ENCODE measurements at places on chromosomes 13 and 19.

- DNase-seq = no peak
These were observed 38.5 kb downstream of the SOX21 start for GRCh38 chr13:94673851-94674250.

- DNase-seq = no peak
These were observed 269.3 kb upstream of the MIR17HG start for GRCh38 chr13:91078093-91078679.

- DNase-seq = no peak
These were observed 20.1 kb downstream of the GPR18 start for GRCh38 chr13:99237981-99238662.

DNA sequence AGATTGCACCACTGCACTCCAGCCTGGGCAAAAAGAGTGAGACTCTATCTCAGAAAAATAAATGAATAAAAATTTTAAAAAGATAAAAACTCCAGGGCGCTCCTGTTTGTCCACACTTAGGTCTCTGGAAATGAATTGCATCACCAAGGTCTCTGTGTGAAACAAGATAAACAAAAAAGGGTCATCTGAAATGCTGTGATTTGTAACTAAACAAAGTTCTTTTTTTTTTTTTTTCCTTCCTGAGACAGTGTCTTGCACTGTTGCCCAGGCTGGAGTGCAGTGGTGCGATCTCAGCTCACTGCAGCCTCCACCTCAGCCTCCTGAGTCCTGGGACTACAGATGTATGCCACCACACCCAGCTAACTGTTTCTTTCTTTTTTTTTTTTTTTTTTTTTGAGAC lies 11.5 kb downstream of the FZR1 start:
- no peak for DNase-seq

- no peak for DNase-seq
These were observed 117.1 kb downstream of the STARD13 start for GRCh38 chr13:33168321-33168960.

DNA sequence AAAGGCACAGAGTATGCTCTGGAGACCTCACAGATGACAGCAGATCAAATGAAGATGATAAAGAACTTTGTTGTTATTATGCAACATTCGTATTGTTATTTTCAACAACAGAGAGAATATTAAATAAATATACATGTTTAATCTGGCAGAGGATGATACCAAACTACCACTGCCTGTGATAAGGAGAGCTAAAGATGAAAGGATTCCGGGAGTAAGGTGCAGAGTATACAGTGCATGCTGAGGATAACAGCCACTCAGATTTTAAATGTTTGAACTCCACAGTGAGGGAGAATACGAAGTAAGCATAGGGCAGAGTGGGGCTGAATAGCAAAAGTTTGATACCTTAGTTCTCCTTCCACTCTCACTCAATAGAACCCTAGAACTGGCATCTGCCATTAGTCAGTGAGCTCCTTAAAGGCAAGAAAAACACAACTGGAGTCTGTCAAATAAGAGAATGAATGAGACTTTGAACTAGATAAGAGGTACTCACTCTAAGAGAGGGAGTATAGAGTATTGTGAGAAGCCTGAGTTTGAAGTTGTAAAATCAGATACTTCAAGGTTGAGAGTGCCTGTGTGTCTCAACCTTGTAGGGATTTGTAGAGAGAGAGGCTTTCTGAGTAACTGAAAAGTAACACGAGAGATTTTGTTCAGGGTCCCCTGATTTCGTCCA lies 78.5 kb downstream of the STARD13 start:
- no peak for DNase-seq

DNA sequence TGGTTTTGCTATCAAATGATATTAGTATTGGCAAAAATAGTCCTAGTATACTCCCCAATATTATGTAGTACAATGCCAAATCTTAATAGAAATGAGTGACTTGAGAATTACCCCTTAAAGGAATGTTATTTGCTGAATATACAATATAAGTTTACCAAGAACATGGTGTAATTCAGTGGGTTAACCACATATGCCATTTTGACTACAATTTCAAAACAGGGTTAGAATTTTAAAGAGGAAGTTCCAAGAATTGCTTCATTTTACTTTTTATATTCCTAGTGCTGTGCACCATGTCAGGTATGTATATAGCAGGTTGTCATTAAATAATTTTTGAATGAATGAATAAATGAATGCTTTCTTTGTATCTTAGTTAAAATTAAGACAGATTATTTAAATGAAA lies 66.3 kb downstream of the LMO7 start:
- DNase-seq = no peak

DNA sequence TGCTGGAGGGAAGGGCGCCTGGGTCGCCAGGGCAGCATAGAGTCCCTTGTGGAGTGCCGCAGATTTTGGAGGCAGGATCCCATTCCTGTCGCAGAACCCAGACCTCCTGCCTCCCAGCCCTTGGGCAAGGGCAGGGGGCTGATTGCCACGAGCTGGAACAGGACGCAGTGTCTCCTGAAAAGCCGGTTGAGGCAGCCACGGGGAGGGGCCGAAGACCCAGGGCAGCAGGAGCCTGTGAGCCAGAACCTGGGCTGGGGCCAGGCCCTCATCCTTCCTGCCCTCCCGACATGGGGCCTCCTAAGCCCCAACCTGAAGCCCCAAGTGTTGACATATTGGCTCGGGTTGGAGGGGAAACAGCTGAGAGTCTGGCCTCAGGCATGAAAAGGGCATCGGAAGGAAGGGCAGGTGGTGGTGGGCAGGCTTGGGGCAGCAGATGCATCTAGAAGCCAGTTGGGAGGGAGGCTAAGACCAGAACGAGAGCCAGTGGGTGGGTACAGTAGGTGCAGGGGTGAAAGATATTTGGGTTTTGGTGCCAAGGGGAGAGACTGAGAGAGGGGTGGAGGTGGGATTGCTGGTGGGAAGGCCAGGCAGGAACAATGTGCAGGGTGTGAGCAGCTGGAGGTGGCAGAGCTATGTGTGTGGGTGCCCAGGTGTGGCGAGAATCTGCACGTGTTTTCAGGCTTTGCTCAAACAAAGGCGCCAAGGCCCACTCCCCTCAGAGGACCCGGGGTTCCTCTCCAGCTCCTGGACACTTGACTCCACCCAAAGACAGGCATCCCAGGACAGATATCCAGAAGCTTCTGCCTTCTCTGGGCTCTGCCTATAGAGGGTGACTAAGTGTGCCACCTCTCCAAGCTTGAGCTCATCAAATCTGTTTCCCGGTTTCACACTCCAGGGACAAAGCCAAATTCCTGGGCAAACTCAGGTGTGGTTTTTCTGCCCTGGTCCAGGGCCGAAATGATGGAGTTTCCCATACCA lies 1.4 kb upstream of the SBSN start:
- no peak for DNase-seq

- no peak for DNase-seq
These were observed 20.6 kb upstream of the USP29 start for GRCh38 chr19:57099199-57099661.

GRCh38 chr19:36257520-36257876 lies 42.6 kb downstream of the ZNF146 start:
- no peak for DNase-seq

DNA sequence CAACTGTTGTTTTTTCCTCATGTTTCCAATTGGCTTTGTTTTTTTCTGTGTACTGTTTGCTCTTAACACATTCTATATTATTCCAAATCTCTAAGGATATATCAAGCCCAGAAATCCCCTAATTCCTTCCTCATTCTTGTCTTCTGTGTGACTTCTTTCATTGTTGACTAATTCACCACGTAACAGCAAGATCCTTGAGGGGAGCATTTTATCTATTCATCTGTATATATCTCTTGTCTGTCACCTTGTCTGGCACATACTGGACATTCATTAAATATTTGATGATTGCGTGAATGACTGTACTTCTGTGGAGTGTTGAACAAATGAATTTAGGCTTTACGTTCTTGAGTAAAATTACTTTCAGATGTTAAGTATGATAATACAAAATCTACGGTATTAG lies 44.8 kb upstream of the OLFM4 start:
- no peak for DNase-seq

DNA sequence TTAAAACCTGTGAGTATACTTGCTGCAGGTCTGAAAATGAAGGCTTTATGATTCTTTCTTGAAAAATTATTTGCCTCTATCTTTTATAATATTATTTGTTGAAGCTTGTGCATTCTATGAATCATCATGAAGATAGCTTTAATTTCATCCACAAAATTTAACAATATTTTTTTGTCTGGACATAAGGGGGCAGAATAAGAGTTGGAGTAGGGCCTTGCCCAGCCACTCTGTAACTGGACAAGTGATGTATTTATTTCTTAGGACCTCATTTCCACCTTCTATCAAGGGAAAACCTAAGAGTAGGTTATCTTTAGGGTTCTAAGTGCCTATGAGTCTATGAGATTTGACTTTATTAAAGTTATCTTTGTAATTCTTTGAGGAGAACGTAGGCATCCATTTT lies 49.9 kb downstream of the N4BP2L1 start:
- no peak for DNase-seq

DNA sequence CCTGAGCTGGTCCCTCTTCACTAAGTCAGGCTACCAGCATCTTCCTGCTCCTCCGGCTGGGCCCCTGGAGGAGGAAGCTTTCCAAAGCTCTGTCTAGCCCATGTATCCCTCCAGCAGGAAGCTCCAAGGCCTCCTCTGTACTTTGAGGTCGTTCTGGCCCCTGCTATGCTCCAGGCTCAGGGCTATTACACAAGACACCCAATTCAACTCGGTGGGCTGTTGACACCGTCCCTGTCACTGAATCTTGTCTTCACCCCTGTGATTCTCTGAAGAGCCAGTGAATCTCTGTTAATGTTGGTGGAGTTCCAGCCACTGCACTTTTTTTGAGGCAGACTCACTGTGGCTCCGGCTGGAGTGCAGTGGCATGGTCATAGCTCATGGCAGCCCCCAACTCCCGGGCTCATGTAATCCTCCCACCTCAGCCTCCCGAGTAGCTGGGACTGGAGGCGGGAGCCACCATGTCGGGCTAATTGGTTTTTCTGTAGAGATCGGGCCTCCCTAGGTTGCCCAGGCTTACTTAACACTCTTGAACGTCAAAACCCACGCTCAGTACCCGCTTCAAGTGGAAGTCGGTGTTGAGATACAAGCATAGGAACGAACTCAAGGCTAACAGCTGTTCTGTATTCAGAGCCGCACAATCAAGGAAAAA lies 512 bp upstream of the REX1BD start:
- no peak for DNase-seq

- no peak for DNase-seq
These were observed 4.4 kb upstream of the ATP1A3 start for GRCh38 chr19:41998246-41999020.

- DNase-seq = no peak
These were observed 4.7 kb downstream of the NKPD1 start for GRCh38 chr19:45156011-45156630.
